ENCODE measurements at places on chromosomes 12 and 14. TPM values are rescaled to one million over a fixed set of nuclear protein-coding genes. Genes with fewer than 3 reads are reported as not detected.

SMCO2 gene
- polyA plus RNA-seq: 0.37 TPM

SMOC1 gene
- polyA plus RNA-seq: 2.4 TPM

CCDC175 gene
- 0.66 TPM for polyA plus RNA-seq

TBX5 gene
- not detected for polyA plus RNA-seq

DNA sequence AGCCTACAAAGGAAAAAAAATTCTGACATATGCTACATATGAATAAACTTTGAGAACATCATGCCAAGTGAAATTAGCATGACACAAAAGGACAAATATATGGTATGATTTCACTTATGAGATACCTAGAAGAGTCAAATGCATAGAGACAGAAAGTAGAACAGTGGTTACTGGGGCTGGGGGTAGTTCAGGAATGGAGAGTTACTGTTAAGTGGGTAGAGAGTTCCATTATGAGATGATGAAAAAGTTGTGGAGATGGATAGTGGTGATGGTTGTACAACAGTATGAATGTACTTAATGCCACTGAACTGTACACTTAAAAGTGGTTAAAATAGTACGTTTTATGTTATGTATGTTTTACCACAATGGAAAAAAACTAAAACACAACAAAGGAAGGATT lies 92.3 kb downstream of the SCAF11 start:
- DNase-seq: no peak

DNA sequence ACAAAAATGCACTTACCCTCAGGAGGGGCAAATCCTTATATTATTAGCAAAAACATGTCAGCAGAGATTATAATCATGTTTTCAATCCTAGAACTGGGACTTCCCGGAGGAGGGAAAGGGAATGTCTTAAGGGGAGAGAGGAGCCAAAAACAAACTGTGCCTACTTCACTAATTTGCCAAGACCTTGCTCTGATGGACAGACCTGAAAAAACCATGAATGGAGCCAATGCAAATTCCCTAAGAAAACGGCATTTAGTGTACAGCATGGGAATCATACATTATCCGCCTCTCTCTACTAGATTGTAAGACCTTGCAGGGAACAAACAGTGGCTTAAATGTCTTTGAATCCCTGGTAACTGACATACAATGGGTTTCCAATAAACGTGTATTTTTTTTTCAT lies 70.4 kb downstream of the NTN4 start:
- DNase-seq: no peak

DNA sequence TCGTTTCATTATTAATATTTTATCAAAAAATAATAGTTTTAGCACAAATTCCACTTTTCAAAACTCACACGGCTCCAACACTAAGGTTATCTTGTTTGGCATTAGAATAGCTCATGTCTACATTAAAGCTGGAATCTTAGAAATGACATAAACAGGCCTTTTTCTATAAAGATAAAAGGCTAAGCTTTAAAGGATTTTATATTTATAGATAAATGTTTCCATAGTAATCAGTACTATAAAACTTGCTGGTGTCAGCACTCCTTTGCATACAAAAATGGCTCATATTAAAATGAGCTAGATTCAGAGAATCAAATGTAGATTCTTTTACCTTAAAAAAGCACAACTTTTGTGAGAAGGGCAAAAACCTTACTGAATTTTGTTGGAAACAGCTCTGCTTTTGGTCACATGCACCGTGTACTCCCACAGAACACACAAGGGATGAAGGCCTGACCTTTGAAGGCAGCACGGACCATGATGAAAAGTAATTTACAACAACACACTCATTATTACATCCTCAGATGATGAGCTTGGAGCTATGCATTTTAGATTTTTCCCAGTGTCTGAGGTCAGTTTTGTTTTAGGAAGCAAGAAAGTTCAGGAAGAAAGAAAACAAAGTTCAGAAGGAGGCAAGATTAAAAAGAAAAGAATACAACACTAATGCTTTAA lies 202.8 kb downstream of the BCAT1 start:
- DNase-seq: no peak

- DNase-seq: no peak
These were observed 39.6 kb downstream of the TEAD4 start for GRCh38 chr12:2998789-2999264.

GRCh38 chr12:112841906-112842305 lies 50.4 kb downstream of the RPH3A start:
- no peak for DNase-seq
